ENCODE measurements at places on chromosomes 4 and X.

- DNase-seq = peak; percentile 67
Measured at GRCh38 chr4:84503495-84504437, 4.7 kb upstream of the NKX6-1 start.

- no peak for DNase-seq
Measured at GRCh38 chr4:7304436-7304835, 112.1 kb downstream of the SORCS2 start.

DNA sequence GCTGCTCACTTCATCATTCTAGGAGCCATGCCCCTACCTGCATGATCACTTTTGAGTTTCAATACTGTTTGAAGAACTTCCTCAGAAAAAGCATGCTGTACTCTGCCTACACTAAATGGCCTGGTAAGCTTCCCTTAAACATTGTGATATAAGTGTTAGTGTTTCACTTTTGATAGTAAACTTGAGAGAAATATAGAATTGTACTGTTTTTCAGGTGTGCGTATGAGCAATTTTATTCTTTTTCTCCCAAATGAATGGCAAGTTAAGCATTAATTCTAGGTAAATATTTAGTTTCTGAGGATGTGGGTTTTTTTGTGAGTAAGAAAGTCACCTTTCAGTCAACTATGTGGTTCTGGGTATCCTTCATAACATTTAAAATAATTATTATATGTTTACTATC, 484.5 kb downstream of the IL15 start:
- DNase-seq = no peak

DNA sequence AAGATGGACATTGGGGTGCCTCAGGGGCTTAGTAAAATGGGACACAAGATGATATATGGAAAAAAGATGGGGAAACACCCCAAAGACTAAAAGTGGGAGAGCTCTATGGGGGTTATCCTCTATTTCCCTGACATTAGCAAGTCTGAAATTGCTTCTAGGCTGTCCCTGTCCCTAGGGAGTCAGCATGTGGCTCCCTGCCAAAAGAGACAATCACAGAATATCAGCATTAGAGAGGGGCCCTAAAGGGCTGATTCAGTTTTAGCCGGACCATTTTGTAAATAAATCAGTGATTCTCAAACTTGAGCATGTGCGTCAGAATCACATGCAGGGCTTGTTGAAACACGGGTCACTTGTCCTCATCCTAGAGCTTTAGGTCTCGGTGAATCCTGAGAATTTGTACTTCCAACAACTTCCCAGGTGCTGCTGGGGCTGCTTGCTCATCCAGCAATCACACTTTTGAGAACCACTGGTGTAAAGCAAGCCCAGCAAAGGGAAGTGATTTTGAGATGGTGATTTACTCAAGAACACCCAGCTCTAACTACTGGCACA, 165.3 kb upstream of the DGKK start:
- DNase-seq = no peak

DNA sequence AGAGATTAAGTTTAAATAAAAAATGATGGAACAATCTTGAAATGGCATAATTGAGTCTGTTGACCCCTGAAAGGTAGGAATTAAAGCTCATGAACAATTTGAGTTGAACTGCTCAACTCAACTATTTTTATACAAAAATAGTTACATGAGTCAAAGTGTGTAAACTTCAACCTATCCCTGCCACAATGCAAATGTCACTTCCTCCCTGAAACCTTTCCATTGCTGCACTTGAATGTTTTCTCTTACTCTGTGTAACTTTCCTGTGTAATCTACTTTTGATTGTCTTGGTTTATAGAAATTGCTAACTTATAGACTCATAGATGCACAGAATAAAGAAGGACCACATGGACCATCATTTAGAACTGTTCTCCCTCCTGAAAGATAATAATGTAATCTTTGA, 218.5 kb downstream of the GBA3 start:
- DNase-seq = no peak

DNA sequence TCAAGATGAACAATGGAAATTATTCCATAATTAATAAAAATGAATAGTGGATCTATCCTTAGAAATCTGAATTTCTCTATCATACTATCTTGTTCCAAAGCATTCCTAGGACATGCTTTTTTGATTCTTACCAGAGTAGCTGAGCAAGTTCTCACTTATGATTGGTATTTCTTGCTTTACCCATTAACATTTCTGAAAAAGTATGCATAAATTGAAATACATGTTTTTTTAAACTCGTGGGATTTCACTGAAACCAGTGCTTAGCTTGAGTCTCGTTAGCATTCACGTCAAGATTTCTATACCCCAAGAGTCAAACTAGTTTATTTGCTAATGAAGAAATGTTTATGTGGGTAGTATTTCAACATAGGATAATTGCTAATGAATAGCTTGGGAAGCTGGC, 89.0 kb downstream of the ELOVL6 start:
- peak; percentile 49 for DNase-seq

- peak; percentile 70 for DNase-seq
Measured at GRCh38 chr4:25818371-25818871, 44.4 kb downstream of the SEL1L3 start.

DNA sequence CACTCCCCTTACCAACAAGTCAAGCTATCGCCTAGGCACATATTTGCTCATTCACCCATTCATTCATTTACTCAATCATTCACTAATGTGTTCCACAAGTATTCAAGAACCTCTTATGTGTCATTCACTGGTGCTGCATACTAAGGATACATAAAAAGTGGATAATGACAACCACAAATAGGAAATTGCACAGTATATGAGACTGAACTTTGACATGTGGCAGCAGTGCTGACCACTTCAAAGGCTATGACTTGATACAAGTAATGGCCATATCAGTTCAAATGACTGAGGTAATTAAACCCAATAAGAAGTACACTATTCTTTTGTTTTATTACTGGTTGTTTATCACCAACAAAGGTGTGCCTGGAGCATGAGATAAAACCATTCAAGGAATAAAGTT, 282.5 kb downstream of the KLHL13 start:
- DNase-seq = no peak

- DNase-seq = no peak
Measured at GRCh38 chr4:22635692-22636091, 57.0 kb upstream of the GBA3 start.

GRCh38 chr4:2795893-2796848, 3.3 kb downstream of the SH3BP2 start:
- no peak for DNase-seq

GRCh38 chr4:43374216-43374751, 481.8 kb downstream of the GRXCR1 start:
- DNase-seq = no peak

DNA sequence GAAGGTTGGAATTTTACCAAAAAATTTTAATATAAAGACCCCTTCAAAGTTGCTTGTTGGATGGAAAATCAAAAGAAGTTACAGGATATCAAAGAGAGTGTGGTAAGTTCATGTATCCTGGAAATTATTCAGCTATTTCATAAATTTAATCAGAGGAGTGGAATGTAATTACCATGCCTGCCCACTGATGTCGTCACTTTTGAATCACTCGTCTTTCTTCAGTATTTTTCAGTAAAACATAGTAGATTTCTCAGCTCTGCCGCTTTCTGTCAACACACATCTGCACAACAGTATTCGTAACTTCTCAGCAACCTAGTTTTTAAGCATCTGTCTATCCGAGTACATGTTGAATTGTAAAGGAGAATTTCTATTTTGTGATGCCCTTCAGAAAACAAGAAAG, 2163.0 kb upstream of the AGA start:
- DNase-seq = peak; percentile 65
